ENCODE measurements at places on chromosomes 1 and 21.

- DNase-seq: no peak
Measured at GRCh38 chr21:20997311-20997635, 936 bp upstream of the NCAM2 start.

DNA sequence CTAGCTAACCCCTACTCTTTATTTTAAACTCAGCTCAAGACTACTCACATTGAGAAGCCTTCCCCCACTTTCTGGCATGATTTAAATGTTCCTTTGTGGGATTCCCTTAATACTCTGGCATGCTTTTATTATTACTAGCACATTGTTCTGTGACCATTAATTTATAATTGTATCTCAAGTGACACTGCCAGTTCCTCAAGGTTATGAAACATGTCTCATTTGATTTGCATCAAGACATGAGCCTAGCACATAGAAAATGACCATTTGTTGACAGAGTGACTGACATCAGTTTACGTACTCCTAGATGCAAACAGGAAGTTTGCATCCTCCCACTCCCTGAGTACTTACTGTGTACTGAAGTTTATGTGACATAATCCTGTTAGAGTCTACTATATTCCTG lies 15.2 kb downstream of the RGS4 start:
- no peak for DNase-seq

DNA sequence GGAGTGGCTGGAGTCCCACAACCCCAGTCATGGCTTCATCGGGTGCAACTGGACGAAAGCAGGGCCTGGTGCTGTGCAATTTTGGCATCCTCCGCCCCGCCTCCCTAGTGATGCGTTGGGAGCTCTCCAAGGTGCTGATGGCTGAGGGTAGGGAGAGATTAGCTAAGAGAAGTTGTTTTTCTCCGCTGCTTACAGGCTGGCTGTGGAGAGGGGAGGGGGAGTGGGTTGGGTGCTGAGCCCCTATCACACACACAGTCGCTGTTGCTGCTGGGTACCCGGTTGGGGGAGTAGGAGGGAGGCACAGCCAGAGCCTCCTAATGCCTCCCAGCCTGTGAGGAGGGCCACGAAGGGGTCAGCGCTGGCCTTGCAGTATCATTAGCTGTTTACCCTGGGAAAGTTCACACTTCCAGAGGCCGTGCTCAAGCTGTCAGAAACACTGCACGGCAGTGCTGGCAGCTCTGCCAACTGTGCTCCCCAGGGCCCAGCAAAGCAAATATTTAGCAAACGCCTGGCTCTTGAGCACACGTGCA lies 110.0 kb downstream of the GRIK3 start:
- peak; percentile 31 for DNase-seq

GRCh38 chr1:218207194-218207593 lies 77.9 kb upstream of the RRP15 start:
- DNase-seq: no peak

- DNase-seq: no peak
Measured at GRCh38 chr21:38438462-38438893, 59.8 kb downstream of the ERG start.

DNA sequence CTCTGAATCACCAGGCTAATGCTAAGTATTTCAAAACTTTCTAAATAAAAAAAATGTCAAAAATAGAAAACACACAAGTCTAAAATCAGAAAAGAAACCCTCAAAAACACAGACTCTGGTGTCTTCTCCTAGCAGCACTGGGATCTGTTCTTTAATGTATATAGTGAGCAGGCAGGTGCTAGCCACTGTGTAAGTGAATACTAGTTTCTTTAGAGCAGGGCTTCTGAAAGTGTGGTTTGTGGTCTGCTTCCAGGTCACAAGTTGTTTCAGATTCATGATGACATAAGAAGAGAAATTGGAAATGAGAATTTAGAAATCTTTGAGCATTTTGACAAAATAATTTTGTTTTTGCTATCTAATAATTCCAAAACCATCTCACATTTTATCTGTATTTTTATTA lies 763.1 kb downstream of the USP25 start:
- DNase-seq: no peak

DNA sequence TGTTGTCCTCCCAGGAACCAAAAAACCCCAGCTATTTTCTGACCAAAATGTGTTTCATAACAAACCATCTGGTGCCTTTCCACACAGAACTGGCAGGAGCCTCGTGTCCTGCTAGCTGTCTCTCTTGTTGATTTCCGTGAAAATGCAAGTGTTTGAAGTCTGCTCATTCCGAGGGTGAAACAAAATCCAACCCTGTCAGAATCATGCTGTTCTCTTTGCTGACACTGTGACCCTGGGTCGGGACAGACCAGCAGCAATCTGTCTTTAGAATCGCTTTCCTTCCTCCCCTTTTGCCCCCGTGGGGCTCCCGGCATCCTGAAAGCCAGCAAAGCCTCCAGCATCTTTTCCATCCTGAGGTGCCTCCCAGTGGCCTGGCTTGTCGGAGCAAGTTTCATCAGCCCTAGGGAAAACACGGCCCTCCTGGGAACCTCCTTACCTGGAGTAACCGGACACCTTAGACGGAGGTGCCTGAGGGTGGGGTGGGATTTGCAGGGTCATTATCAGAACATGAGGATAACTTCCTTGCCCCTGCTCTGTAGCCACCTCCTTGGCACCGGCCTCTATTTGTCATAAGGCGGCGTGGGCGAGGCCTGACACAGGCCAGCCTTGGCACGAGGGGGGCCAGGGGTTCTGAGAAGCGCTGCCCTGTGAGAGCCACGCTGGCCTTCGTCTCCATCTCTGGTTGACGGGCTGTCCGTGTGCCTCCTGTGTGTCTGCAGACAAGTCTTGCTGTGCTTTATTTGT lies 24.9 kb downstream of the LDLRAP1 start:
- peak; percentile 69 for DNase-seq

DNA sequence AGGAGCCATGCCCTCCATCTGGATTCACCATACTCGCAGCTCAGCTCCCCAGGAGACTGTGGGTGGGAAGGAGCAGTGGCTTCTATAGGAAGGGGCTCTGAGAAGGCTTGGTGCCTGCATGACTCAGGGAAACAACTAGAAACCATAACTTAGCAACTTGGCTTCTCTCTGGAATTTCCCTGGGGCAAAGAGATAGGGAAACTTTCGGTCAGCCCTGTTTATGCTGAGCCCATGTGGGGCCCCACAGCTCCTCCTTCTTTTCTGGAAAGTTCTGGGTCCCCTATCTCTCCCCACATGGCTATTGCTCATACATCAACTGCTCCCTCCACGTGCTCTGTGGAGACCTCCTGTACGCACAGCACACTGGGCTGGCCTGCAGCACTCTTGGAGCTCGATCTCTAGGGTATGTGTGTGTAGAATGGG lies 39.3 kb downstream of the PLEKHA6 start:
- DNase-seq: no peak

DNA sequence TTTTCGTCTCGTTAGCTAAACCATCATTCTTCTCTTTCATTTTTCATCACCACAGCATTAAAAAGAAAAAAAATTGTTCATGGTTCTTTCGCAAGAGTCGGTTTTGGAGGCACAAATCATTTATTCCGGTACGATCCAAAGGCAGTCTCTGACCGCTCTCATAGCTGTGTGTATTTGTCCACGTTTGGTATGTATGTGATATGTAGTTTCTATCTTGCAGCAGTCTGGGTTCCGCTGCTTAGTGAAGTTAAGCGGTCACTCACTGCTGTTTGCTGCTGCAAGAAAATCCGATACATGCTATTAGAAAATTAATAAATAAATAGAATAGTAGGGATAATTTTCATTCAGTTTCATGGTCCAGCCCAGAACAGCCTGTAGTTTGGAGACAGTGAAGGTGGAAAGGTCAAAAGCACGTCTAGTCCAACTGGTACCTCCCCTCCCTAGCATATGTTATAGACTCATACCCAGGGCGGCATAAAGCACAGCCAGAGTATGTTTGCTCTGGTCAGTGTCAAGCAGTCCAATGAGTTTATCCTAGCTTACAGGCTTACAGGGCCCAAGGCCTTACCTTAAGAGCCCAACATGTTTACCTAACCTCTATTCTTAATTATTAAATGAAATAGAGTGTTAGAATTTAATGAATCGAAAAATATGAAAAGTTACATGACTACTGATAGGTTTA lies 2.5 kb downstream of the FMN2 start:
- DNase-seq: peak; percentile 83

- no peak for DNase-seq
Measured at GRCh38 chr1:38125016-38125415, 78.4 kb upstream of the POU3F1 start.

DNA sequence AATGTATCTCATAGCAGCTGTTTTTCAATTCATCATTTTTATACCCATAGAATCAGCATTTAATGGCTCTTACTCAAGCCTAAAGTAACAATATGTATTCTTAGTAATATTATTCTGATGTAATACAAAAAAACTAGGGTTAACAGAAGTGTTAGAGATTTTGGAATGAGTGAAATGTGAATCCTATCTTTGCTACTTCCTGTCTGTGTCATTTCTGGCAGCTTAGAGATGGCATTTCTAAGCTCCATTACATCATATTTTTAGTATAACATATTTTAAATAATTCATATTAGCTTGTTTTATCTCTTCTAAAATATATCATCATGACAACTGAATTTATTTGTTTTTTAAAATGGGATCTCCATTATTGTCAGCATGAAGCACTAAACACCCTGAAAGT lies 90.2 kb downstream of the LRRC7 start:
- DNase-seq: no peak

- DNase-seq: no peak
Measured at GRCh38 chr21:15508554-15508953, 221.2 kb upstream of the USP25 start.

- DNase-seq: no peak
Measured at GRCh38 chr21:15631342-15631741, 98.4 kb upstream of the USP25 start.

- no peak for DNase-seq
Measured at GRCh38 chr1:234270093-234270492, 103.2 kb upstream of the COA6 start.

- DNase-seq: no peak
Measured at GRCh38 chr1:19735440-19736127, 64.1 kb downstream of the TMCO4 start.

- peak; percentile 14 for DNase-seq
Measured at GRCh38 chr1:52403566-52404115, 582 bp downstream of the ORC1 start.

- DNase-seq: peak; percentile 51
Measured at GRCh38 chr1:29655945-29656850, 419.9 kb downstream of the PTPRU start.

DNA sequence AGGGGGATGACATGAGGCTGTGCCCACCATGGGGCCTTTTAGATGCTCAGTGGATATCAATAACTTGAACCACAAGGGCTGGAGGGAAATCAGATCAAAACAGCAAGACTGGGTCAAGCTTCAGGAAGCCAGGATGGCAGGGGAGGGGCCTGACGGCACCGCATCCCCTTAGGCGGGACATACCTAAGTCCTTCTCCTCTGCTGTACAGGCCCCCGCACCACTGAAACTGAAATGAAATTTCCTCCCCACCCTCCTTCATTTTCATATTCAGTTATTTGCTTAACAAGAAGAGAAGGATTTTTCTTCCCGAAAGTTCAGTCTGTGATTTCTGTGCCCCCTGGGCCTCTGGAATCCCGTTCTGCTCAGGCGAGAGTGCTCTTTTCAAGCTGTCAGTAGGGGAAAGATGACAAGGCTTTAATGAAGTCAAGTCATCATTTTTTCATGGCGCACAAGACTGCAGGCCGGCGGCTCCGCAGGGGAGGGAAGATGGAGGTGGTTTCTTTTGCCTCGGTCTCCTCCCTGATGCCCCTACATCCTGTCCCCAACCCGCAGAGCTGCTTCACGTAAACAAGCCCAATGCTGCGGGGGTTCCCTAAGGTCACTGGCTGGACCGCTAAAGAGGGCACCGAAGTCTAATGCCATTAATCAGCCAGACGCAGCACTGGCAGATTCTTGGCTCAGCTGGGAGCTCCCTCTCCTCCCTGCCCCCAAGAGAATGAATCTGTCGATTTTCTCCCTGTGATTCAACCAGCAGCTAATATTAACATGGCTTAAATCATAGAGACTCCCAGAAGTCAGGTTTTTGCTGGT lies 264.8 kb downstream of the C1orf94 start:
- peak; percentile 7 for DNase-seq

GRCh38 chr1:41679994-41680393 lies 195.5 kb upstream of the EDN2 start:
- no peak for DNase-seq

DNA sequence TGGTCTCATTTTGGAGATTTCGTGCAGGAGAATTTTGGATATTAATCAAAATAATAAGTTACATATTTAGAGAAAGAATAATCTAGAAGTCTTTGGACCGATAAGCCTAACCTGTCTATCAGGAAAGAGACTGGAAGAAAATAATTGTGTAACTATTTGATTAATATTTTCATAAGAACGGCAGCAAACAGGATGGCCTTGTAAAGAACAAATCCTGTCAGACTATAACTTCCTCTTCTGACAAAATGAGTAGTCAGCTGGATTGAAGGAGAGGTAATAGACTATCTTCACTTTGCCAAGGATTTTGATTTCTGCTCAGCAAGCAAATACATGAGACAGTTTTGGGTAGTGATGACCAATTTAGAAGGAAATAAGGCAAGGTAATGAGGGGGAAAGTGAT lies 12.7 kb upstream of the RYR2 start:
- no peak for DNase-seq

DNA sequence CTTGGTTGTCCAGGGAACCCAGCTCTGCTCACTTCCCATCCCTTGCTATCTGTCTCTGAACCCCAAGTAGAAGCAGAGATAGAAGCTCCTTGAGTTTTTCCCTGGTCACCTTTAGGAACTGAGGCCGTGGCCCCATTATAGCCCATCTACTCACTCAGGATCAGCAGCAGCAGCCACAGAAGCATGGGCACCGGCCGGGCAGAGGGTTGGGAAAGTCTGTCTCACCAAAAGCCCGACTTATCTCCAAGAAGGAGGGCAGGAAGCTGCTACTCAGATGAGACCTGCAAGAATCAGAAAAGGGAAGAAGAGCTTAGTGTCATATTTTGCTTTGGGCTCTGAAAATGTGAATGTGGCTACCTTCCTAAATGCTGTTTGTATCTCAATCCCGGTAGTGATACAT lies 264 bp downstream of the FCRL3 start:
- DNase-seq: no peak

- DNase-seq: no peak
Measured at GRCh38 chr1:6105763-6106162, 60.1 kb downstream of the KCNAB2 start.

DNA sequence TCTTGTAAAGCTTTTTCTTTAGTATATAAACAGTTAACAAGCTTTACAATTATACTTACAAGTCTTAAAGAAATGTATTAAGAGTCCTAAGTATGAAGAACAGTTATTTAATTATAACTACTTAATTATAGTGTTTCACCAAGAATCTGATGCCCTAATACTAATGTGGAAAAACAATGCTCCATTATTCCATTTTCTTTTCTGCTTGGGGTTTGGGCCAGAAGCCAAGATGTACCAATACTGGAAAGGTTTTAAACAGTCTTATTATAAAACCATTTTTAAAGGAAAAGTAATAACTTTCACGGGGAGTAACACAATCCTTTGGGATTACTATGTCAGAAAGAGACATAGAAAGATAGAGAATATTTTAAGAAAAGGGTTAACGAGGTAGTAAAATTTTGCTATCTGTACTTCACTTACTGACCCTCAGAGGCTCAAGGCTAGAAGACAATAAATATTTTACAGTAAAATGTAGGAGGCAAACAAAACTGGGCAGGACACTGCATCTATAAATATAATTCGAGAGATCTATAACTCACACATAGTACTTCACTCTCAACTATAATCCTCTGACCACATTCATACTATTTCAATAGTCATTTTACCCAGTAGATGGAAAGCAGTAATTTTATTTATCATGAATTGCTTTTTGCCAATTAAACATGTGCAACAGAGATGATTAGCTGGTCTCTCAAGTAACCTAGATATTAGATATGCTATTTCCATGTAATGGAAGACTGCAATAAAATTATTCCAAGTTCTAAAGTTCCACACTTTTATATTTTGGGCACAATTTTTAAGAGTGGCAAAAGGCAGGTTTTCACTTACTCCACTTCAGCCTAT lies 63.9 kb downstream of the LTN1 start:
- no peak for DNase-seq
